Stimulated activated CD4-positive, alpha-beta T cell treated with anti-CD3 and anti-CD28 coated beads, Interleukin-4, amount 100 ng/mL, for 4 hours (primary cell): ENCODE measurements at places on chromosomes 3 and 15.

- DNase-seq, result no peak
Observed at GRCh38 chr3:161500068-161500796, 3.6 kb downstream of the OTOL1 start.

GRCh38 chr3:65448120-65448519 is 590.6 kb downstream of the MAGI1 start:
- no peak for DNase-seq

GRCh38 chr15:29102911-29103823 is 166.5 kb downstream of the NSMCE3 start:
- DNase-seq, result no peak

GRCh38 chr3:126356373-126357264 is 589 bp downstream of the KLF15 start:
- no peak for DNase-seq

GRCh38 chr3:78605178-78605577 is 1162.6 kb downstream of the ROBO1 start:
- DNase-seq, result no peak

DNA sequence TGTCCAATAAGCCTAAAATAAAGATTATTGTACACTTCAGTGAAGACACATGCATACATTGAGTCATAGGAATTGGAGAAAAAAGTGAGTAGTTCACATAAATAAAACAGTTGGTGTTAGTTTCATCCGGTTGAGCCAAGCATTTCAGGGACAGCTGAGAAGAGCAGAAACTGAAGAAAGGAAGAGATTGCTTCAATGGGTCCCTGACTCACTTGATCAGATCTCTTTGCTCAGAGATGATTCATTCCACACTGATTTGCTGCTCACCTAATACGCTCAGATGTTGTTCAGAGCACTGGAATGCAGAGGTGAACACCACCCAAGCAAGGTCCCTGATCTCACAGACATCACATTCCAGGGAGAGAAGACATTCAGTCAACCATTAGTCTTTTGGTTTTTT is 93.7 kb downstream of the RAD18 start:
- DNase-seq, result no peak

DNA sequence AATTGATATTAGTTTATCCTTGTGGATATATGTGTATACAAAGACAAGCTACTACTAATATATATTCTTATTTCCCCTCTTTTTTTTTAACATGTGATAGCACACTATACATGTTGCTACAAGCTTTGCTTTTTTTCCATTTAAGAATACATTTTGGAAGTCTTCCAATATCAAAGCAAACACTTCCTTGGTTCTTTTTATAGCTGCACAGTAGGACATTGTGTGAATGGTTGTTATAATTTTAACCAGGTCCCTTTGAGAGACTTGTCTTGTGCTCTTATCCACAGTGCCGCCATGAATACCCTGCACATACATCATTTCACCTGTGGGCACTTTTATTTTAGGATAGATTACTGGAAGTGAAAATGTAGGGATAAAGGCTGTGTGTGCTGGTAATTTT is 88.7 kb downstream of the CACNA2D3 start:
- DNase-seq, result no peak

DNA sequence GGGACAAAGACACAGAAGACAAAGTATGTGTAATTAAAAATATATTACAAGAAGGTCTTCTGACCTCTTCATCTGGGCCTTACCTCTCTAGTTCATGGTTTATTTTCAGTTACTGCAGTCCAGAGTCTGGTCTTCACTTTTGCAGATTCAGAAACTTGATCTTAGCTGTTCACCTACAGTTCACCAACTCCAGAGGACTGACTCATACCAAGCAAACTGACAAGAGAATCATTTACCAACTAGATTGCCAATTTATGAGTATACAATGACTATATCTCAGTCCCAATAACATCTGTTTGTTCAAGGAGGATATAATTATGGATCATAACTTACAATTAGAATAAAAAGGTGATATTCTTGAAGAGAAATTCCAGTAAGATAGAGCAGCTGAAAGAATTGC is 9.0 kb downstream of the P2RY1 start:
- DNase-seq, result no peak
